ENCODE measurements at places on chromosomes 3 and 15.

- DNase-seq, result no peak
Observed at GRCh38 chr15:22948056-22948455, 32.1 kb downstream of the CYFIP1 start.

DNA sequence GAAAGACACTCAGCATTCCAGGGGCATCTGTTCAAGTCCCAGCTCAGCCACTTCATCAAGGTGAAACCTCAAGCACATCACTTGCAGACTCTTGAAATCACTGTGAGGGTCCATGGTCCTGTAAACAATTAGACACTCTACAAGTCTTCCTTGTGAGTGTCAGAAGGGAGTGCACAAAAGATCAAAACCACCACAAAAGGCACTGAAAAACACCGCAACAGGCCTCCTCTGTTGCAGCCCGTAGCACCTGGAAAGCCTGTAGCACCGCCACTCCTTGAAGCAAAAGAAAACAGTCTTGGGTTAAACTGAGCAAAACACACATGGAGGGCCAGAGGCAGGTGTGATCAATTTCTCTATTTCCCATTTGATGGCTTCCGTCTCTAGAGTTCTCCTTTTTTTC, 63.8 kb upstream of the SNRK start:
- DNase-seq, result no peak

DNA sequence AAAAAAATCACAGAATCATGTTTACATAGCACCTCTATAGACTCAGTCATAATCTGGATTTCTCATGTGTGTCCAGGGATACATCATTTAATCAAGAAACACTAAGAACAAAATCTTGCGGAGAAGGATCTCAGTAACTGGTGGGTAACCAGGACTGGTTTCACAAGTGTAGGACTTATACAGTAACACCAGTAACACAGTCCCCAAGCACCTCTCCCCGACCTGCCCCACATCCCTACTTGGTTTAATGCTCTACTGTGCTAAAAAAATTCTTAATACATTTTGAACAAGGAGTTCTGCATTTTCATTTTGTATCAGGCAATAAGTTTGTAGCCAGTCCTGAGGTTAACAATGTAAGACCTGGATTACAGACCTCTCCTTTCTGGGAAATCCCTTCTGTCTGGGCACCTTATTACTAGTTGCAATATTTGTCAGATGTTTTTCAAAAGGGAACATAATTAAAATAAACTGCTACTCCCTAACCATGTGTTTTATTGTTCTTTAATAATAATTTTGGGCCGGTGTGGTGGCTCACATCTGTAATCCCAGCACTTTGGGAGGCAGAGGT, 57.6 kb upstream of the BBX start:
- DNase-seq, result no peak

GRCh38 chr3:125440559-125440955, 65.4 kb upstream of the ZNF148 start:
- DNase-seq, result no peak

- no peak for DNase-seq
Observed at GRCh38 chr3:57822686-57823085, 66.6 kb downstream of the SLMAP start.

GRCh38 chr15:71198846-71199245, 83.6 kb downstream of the THSD4 start:
- no peak for DNase-seq

DNA sequence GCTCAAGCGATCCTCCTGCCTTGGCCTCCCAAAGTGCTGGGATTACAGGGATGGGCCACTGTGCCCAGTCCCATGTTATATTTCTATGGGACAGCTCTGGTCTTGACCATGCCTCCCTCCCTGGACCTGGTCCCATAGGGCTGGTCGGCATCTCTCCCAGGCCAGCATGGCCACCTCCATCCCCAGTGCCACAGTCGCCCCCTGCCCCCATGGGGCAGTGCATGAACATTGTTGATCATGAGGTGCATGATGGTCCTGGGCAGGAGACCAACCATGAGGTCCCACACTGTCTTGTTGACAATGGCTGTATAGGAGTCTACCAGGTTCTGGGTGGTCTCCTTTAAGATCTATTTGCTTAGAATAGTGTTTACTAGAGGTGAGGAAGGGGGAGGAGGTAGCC, 6.5 kb downstream of the RPS17 start:
- DNase-seq, result no peak

- no peak for DNase-seq
Observed at GRCh38 chr15:95327661-95328060, 1002.8 kb upstream of the NR2F2 start.

- DNase-seq, result no peak
Observed at GRCh38 chr15:40878785-40879184, 4.8 kb upstream of the RHOV start.

DNA sequence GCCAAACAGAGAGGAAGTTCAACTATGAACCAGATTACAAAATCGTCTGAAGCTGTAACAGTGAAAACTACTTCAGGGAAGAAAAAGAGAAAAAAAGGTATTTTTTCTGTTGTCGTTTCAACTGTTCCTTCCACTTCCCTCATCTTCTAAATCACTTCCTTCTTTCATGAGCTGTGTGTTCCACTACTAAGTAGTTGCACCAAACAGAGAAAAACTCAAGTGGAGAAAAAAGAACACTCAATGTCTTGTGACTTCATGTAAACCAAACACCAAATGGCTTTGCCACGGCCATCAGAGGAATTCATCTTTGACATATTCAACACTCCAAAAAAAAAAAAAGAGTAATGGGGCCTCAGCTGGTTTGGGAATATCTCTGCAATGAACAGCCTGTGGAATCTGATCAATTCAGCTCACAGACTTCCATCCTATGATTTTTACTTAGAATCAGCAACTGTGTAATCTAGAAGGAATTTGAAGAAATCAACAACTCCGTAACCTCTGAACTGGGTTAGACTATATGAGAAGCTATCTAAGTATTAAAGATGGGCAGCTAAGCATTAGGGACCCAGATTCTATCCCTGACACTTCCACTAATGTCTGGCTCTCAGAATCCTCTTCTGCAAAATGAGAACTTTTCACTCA, 47.5 kb upstream of the RNF7 start:
- DNase-seq, result no peak

DNA sequence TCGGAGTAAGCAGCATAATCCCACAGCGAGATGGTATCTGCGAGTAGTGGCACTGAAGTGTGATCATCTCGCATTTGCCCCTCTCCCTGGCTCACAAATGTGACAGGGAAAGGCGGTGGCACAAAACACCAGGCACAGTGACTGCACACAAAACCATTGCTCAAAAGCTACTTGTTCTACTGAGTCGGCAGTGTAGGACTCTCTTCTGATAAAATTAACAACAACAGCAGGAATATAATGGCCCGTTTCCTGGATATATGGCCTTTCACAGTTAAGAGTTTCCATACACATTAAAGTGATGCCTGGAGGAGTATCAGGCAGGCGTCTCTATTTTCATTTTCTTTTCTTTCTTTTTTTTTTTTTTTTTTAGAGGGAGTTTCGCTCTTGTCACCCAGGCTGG, 69.0 kb downstream of the MYO1E start:
- DNase-seq, result no peak
